ENCODE measurements at places on chromosomes 13 and 19.

- DNase-seq, result no peak
Observed at GRCh38 chr13:58134525-58134924, 503.0 kb downstream of the PCDH17 start.

- no peak for DNase-seq
Observed at GRCh38 chr13:24161010-24161775, 673 bp downstream of the SPATA13 start.

- no peak for DNase-seq
Observed at GRCh38 chr13:31036731-31037695, 104.6 kb downstream of the TEX26 start.

DNA sequence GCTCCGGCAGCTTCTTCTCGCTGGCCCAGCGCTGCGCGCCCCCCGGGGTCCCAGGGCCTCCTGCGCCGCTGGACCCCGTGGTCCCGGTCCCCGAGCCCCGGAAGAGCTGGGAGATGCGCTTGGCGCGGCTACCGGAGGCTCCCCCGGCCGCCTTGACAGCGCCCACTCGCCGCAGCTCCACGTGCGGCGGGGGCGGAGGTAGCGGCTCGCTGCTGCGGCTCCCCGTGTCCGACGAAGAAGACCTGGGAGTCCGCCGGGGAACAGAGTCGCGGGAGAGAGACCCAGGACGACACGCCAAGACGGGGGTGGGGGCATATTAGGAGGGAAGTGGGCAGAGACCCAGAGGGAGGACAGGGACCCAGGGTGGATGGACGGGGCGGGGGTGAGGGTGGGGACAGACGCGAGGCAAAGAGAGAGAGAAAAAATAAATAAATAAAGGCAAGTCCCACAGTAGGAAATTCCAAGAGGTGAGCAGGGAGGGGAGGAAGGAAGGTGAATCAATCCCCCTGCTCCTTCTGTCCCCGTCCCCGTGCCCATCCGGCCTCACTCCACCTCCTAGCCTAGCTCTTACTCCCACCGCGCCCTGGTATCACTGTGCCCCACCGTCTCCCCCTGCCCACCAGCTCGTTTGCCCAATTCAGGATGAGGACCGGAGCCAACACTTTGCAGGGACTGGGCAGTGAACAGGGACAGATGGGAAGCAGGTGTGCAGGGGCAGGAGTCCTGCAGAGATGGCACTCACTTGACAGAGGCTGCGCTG lies 826 bp downstream of the RASIP1 start:
- DNase-seq, result no peak

DNA sequence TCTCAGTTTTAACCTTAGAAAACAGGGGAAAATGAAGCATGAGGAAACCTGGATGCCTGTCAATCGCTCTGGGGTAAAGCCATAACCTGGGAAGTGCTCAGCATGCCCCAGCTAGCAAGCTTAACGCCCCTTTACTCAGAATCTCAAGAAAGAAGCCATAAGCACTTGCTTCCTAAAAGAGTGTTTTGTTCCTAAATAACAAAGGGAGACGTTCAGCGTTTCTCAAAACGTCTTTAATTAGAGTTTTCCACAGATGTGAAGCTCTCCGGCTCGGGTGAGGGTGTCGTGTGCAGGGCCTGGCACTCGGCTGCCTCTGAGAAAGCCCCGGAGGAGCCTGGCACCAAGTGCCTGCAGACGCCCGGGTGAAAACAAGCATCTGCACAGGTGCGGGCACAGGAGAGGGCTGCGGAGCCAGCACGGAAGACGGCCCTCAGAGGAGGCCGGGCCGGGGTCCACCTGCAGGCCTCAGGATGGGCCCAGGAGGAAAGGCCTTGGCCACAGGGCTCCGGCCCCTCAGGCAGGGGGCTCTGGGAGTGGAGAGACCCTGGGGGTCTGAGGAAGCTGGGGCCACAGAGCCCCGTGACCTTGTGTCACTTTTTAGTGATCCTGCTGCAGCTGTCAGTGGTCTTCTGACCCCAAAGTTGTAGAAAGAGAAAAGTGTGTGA lies 6.2 kb downstream of the GAS6 start:
- DNase-seq, result no peak
